Prostate gland (tissue), 2 donors: ENCODE measurements at places on chromosomes 12 and 14. TPM values are rescaled to one million over a fixed set of nuclear protein-coding genes. Genes with fewer than 3 reads are reported as not detected.

DNA sequence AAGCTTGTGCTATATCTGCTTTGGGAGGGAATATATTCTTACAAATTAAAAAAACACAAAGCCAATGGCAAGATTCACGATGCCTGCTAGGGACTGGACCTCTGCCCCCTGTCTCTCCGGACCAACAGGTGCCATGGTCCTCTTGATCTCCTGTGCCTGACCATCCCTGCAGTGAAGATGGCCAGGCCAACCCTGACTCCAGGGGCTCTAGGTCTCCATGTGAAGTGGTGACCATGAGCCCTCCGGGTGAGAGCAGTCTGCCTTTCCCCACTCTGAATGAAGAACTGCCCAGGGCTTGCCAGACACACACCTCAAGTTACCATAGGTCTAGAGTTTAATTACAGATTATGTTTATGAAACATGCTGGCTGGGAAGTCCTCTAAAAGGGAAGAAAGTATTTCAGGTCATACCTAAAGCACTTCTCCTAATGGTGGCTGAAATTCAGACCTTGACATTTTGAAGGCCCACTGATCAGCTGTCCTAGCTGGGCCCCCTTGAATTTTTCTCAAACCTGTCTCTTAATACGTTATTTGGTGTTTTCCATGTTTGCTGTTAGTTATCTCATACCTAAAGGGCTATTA is 1.4 kb downstream of the ARHGDIB start:
- no peak for DNase-seq

DNA sequence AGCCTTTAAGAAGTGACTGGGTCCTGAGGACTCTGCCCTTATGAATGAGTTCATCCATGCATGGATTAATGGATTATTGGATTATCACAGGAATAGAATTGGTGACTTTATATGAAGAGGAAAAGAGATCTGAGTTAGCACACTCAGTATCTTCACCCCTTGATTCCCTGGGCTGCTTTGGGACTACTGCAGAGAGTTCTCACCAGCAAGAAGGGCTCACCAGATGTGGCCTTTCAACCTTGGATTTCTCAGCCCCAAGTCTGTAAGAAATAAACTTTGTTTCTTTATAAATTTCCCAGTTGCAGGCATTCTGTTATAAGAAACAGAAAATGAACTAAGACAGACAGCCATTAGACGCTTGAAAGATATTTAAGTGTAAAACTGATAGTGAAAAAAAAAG is 509.2 kb downstream of the FLRT2 start:
- DNase-seq: no peak

- DNase-seq: peak; percentile 42
Observed at GRCh38 chr14:67392123-67392522, 19.8 kb downstream of the PLEK2 start.

GRCh38 chr12:129901254-129901653 is 2.6 kb downstream of the TMEM132D start:
- no peak for DNase-seq

DNA sequence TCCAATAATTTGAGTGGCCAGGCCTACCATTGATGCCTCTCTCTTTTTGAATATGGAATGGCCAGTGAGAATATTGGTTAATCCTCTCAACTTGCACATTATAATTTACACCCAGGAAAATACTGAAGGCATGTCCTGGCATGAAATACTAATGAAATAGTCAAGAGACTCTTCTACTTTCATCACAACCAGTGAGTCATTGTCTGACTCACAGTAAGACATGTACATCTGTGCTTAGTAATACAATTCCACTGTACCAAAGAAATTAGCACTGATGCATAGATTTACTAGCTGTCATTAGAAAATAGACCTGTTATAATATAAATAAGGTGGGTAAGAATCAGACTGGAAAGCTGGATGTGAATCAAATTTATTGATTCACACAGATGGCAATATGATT is 31.6 kb downstream of the KCNC2 start:
- DNase-seq: no peak

GRCh38 chr12:24948757-24949722 is at the start of gene BCAT1:
BCAT1 (minus strand) TSS chr12:24949101; CDS start chr12:24948932, 169 bp downstream.
- DNase-seq: peak; percentile 20

- peak; percentile 25 for DNase-seq
Observed at GRCh38 chr12:102769323-102769916, 147.6 kb downstream of the PAH start.

DNA sequence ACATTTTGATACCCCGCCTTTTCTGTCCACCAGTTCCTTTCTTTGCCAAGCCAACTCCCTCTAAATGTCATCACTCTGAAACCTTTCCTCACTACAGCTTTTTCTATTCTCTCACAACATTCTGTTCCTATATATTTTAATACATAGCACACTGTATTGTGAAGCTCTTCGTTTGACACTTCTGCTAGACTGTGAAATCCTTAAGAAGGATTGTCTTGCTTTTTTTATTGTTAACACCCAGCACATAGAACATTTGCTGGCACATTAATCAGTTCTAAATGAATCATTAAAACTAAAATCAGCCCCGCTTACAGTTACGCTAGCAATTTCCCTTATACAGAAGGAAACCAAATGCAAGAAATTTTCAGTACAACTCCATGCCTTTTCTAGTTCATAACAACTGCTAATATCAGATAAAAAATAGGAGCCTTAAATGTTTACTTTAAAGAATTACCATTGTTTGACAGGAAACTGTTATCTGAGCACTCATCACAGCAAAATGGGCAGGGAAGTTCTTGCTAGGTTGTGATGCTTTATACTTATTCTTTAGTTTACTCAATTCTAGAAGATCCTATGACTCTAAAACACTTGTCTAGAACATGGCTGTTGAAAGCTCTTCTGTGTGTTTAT is 93.5 kb downstream of the PPP1R12A start:
- no peak for DNase-seq

DNA sequence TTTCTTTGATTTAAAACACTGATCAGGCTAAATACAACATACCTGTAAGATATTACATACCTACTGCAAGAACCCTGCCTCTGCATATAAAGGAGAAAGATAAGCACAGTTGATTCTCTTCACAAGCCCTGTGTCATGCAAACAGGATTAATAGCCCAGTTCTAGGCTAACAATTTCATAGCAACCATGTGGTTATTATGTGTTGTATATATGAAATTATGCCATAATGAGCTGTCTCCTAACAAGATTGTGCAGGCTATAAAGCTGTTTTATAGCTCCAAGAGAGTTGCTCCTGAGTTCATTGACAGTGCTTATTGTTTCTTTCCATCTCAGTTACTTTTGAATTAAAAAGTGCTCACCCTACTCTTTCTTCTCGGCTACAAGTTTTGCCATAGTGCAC is 609.3 kb downstream of the DIO2 start:
- no peak for DNase-seq

DNA sequence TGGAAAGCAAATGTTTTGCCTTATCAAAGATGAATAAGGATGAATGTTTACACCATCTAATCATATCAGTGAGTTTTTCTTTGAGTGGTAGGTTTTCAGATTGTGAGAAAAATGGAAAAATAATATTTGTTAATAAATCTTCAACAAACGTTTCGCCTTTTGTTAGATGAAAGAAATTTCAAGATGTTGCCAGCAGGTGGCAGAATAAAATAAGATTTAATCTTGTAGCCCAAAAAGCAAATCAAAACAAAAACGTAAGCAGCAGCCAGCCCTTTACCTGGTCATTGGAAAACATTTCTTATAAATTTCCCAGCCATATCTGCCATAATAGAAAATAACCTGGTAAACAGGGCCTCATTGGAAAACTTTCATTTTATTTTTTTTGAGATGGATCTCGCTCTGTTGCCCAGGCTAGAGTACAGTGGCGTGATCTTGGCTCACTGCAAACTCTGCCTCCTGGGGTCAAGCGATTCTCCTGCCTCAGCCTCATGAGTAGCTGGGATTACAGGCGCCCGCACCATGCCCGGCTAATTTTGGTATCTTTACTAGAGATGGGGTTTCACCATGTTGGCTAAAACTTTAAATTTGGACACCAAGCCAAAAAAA is 15.4 kb upstream of the TMEM120B start:
- DNase-seq: peak; percentile 46

DNA sequence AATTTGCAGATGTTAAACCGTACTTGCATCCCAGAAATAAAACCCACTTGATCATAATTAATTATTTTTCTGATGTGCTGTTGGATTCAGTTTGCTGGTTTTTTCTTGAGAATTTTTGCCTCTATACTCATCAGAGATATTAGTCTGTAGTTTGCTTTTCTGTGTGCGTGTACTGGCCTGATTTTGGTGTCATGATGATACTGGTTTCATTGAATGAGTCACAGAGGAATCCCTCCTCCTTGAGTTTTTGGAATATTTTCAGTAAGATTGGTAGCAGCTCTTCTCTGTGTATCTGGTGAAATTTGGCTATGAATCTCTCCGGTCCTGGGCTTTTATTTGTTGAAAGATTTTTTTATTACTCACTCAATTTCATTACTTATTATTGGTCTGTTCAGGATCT is 100.4 kb upstream of the PMCH start:
- no peak for DNase-seq

- DNase-seq: no peak
Observed at GRCh38 chr14:81855007-81855406, 321.4 kb upstream of the SEL1L start.

DNA sequence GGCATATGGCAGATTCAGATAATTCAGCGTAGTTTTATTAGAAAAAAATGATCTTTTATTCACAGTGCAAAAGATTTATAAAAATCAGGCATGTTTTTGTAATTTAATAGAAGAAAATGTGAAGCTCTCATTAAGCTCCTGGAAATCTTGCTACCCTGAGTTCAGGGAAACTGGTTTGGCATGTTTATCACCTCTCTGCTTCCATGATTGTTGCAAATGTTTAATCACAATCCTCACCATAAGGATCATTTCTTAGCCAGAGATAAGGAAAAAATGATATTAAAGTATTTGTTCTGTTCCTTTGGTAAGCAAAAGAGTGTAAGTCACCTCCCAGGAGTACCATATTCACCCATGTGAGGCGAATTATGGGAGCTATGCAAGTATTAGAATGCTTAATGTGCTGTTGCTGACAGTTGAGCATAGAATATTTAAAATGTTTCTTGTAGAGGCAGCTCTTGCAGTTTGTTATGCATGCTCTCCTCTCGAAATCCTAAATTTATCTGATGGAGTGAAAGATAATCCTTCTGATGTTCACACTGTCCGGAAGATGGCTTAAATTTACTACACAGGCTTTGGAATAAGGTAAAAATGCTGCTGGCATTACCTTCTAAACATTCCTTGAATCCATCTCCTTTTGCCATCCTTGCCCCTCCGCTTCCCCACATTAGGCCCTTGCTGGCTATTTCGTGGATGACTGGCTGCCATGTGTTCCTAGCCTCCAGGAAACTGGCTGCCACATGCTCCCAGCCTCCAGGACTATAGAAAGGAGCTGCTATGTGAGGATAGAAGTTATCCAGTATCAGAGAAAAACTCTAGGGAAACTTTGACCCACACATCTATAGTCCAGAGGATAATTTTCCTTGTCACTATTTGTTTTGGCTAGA is 115.8 kb upstream of the CCDC198 start:
- DNase-seq: no peak

GRCh38 chr14:68781161-68782021 is 11.5 kb downstream of the ZFP36L1 start:
- DNase-seq: no peak

The ACOT6 gene
- not detected for total RNA-seq

The ZC2HC1C gene
- 19.4 TPM for total RNA-seq

The SERPINA5 gene
- 936 TPM for total RNA-seq

The NAA25 gene
- total RNA-seq: 24.0 TPM

The P2RX2 gene
- total RNA-seq: 0.32 TPM
